ENCODE measurements at places on chromosomes 11 and 22. TPM values are rescaled to one million over a fixed set of nuclear protein-coding genes. Genes with fewer than 3 reads are reported as not detected.

GRCh38 chr11:114059984-114060391, 477 bp downstream of the ZBTB16 start:
- DNase-seq: no peak
- H3K27me3 ChIP-seq: peaks cover 16% of the 10 kb centered on the region
- peaks cover 26% of the 10 kb centered on the region for H3K4me1 ChIP-seq
- peak overlapping the region; percentile 23 for H3K27ac ChIP-seq
- H3K4me3 ChIP-seq: peak overlapping the region; percentile 32

Gene C1QTNF4
- 1.3 TPM for total RNA-seq

DNA sequence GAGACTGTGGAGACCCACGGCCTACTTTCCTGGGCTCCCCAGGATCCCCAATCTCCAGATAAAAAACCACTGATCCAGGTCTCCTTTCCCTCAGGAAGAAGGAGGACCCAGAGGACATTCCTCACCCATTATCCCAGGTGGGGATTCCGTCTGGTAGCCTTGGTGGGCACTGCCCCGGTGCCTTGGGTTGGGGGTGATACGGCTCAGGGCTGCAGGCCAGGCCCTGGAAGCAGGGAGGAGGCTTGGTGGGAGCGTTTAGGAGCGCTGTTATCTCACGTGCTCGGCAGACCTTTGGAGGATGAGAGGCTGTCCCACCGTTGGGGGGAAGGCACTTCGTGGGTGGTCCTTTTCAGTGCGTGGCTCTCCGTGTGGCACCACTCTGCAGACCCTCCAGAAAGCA, 926.3 kb downstream of the BRD1 start:
- no peaks in the 10 kb centered on the region for H3K36me3 ChIP-seq
- no peaks in the 10 kb centered on the region for H3K4me1 ChIP-seq
- H3K27me3 ChIP-seq: no peaks in the 10 kb centered on the region
- no peak for DNase-seq

- DNase-seq: no peak
- H3K27me3 ChIP-seq: peaks cover 5% of the 10 kb centered on the region
- no peak overlapping the region for H3K27ac ChIP-seq
- no peaks in the 10 kb centered on the region for H3K4me1 ChIP-seq
These were observed 462.1 kb downstream of the BUD13 start for GRCh38 chr11:116310698-116311097.

DNA sequence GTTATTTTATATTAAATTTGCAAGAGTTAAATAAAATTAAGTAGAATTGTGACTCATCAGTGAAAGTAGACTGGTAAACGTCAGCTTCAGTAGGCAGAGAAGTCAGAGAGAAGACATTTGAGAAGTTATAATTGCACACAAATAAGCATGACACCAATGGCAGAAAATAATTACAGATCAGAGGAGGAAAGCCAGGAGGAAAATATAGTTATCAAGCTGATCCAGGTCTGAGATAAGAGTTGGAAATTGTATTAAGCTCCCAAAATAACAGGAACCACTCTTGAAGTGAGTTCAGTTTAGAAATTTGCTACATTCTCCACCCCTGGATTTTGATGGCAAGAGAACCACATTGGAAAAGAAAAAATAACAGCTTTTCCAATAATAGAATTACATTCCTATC, 533.8 kb upstream of the CHORDC1 start:
- no peak overlapping the region for H3K27ac ChIP-seq
- H3K36me3 ChIP-seq: no peaks in the 10 kb centered on the region
- H3K4me1 ChIP-seq: no peaks in the 10 kb centered on the region
- H3K4me3 ChIP-seq: no peak overlapping the region
- DNase-seq: no peak

DNA sequence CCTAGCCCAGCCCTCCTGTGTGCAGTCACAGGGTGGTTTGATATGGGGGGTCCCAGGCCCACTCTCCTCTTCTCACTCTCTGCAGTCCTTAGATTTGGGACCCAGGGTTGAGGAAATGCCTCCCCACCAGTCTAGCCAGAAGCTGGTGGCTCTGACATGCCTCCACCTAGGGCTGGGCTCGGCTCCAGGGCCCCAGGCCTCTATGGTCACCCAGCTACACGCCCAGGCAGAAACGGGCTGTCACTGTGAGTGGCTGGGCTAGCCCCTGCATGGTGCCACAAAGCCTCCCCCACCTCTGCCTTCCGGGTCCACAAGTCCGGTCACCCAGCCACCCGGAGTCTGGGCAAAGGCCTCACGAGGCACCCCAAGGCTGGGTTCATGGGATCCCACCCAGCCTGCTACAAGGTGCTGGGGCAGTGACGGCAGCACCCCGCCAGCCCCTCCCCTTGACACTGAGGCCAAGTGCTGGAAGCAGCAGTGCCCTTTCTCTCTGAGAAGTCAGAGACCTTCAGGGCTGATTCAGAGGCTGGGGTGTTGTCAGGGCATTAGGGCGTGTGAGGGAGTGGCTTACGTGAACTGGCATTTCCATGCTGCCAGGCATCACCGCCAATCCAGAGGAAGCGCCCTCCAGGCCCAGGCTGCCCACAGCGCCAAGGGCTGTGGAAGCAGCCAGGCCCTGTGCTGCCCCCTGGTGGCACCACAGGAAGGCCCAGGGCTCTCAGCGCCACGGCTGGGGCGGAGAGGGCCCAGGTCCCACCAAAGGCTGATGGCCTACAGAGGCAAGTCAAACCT, 638 bp upstream of the PITPNM1 start:
- peaks cover 17% of the 10 kb centered on the region for H3K36me3 ChIP-seq
- peak overlapping the region; percentile 55 for H3K4me3 ChIP-seq
- peaks cover 49% of the 10 kb centered on the region for H3K4me1 ChIP-seq
- DNase-seq: peak; percentile 92

DNA sequence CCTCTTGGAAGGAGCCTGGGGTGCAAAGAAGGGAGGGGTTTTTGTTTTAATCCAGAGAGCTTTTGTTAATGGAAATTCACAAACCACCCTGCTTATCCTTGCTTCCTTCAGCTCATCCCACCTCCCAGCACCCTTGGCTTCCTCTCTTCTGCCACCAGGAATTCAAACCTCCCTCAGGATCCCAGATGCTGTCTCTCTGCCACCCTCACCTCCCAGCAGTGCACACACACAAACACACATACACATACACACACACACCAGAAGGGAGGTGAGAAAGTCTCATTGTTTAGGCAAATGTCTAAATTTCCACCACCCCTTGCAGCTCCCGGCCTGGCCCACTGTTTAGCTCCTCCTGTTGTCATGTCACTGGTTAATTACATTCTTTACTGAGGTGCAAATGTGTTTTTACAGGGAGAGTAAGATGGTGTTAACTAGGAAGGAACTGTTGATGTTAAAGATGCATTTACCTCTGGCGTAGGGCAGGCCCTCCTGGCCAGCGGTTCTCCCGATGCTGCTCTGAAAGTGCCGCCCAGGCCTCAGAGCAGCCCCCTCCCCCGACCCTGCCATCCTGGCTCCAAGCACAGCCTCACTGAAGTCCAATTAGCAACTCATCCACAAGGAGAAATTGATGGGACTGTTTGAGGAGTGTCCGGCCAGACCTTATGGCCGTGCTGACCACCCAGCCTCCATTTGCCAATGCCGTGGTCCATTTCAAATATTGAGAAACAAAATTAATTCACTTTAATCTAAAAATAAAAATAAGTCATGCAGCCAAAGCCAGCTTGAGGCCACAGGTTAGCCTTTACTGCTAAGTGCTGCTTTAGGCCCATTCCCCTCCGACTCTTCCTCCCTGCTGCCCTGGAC, 165.4 kb downstream of the FEZ1 start:
- H3K4me3 ChIP-seq: no peak overlapping the region
- H3K4me1 ChIP-seq: no peaks in the 10 kb centered on the region
- no peaks in the 10 kb centered on the region for H3K36me3 ChIP-seq
- H3K27me3 ChIP-seq: no peaks in the 10 kb centered on the region

- no peaks in the 10 kb centered on the region for H3K4me1 ChIP-seq
- H3K27ac ChIP-seq: no peak overlapping the region
- no peak overlapping the region for H3K4me3 ChIP-seq
These were observed 39.8 kb downstream of the SYN3 start for GRCh38 chr22:33018232-33018864.

Gene FXYD6
- not detected for total RNA-seq

DNA sequence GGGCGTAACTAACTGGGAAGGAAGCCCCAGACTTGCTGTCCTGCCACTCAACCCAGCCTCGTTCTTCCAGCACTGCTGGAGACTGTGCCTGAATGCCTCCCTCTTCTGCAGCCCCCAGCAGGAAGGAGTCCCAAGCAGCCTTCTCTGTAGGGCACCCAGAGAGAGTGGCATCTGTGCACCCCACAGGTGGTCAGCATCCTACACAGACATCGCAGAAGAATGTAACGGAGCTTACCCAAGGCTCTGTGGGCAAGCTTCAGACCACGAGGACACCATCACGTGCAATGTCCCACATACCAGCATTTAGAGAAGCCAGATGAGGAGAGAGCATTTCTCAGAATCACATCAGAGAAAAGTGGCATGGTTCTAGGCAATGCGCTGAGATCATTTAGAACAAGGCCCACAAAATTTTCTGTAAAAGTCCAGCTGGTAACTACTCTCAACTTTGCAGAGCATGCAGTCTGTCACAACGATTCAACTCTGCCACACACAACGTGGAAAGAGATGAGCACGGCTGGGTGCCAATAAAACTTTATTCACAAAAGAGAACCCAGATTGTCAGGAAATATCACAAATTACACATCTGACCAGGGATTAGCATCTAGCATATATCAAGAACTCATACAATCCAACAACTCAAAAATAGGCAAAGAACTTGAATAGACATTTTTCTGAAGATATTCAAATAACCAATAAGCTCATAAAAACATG, 33.4 kb downstream of the SHANK2 start:
- no peaks in the 10 kb centered on the region for H3K36me3 ChIP-seq
- H3K27ac ChIP-seq: no peak overlapping the region
- H3K27me3 ChIP-seq: no peaks in the 10 kb centered on the region
- no peaks in the 10 kb centered on the region for H3K4me1 ChIP-seq
- DNase-seq: no peak

- H3K4me3 ChIP-seq: no peak overlapping the region
- H3K36me3 ChIP-seq: no peaks in the 10 kb centered on the region
- H3K27me3 ChIP-seq: no peaks in the 10 kb centered on the region
- DNase-seq: no peak
These were observed 24.7 kb downstream of the OR8B2 start for GRCh38 chr11:124359566-124359965.

DNA sequence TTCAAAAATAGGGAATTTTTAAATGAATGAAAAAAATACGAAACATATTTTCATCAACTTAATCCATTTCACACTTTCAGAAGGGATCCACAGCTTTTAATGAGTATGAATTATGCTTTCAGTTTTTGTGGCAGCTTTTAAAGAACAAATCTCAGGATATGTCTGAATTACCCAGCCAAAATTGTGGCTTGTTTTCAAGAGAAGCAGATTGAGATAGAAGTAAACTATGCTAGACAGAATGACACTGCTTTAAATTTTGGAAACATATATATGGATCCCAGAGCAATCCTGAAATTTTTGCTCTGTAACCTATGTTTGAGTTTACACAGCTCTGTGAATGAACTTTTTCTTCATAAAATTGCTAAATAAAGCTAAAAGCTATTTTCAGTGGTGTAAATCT, 2.4 kb upstream of the HINFP start:
- peaks cover 21% of the 10 kb centered on the region for H3K36me3 ChIP-seq
- no peak for DNase-seq
- H3K27me3 ChIP-seq: no peaks in the 10 kb centered on the region

DNA sequence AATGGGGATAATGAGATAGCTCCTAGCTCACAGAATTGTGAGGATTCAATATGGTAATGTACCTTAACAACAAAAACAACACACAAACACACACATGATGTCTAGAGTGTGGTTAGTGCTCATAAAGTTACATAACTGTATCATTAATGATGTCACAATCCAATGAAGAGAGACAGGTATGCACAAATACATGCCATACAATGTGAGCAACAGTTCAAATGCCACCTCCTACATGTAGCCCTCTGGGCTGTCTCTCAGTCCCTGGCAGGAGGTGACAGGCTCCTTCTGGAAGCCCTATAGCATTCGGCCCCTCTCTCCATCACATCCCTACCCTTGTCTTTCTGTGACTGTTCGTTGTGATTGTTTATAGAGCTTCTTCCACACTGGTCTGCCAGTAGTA, 8.3 kb upstream of the MICALL1 start:
- no peaks in the 10 kb centered on the region for H3K36me3 ChIP-seq
- no peak for DNase-seq
- H3K27ac ChIP-seq: no peak overlapping the region
- H3K4me3 ChIP-seq: no peak overlapping the region
- H3K27me3 ChIP-seq: no peaks in the 10 kb centered on the region

GRCh38 chr11:95589893-95590612, 199.5 kb downstream of the FAM76B start:
- no peaks in the 10 kb centered on the region for H3K36me3 ChIP-seq
- DNase-seq: no peak

GRCh38 chr11:112459001-112459400, 198.3 kb upstream of the PLET1 start:
- H3K27me3 ChIP-seq: no peaks in the 10 kb centered on the region
- no peaks in the 10 kb centered on the region for H3K36me3 ChIP-seq
- no peak for DNase-seq
- H3K4me1 ChIP-seq: no peaks in the 10 kb centered on the region
- H3K27ac ChIP-seq: no peak overlapping the region
- H3K4me3 ChIP-seq: peak overlapping the region; percentile 46

- H3K27ac ChIP-seq: no peak overlapping the region
- H3K36me3 ChIP-seq: no peaks in the 10 kb centered on the region
- DNase-seq: no peak
- H3K4me1 ChIP-seq: no peaks in the 10 kb centered on the region
- H3K27me3 ChIP-seq: no peaks in the 10 kb centered on the region
These were observed 373.5 kb downstream of the GUCY1A2 start for GRCh38 chr11:106644824-106645223.

Gene DNAL4
- total RNA-seq: 6.3 TPM

Measured in CD4-positive, CD25-positive, alpha-beta regulatory T cell (primary cell).